Stimulated activated CD4-positive, alpha-beta T cell treated with anti-CD3 and anti-CD28 coated beads, Interleukin-4, amount 100 ng/mL, for 1 hour (primary cell): ENCODE measurements at places on chromosomes 5 and 9.

DNA sequence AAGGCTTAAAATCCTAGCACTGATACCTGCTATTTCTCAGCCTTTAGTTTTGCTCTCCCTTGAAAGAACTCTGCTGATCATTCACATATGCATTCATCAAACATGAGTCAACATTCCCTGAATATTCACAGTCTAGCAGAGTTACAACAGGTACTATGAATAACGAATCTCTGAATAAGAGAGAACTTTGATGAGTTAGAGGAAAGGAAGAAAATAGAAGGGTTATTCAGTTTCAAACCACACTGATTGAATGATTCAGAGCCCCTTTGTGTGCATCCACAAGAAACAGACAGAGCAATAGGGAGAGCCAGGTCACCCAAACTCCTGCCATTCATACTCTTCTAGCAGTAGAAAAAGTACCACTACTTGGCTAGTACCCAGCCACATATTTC lies 36.0 kb downstream of the FOXD1 start:
- DNase-seq = no peak

GRCh38 chr5:142688281-142688989 lies 2.5 kb upstream of the FGF1 start:
- no peak for DNase-seq

DNA sequence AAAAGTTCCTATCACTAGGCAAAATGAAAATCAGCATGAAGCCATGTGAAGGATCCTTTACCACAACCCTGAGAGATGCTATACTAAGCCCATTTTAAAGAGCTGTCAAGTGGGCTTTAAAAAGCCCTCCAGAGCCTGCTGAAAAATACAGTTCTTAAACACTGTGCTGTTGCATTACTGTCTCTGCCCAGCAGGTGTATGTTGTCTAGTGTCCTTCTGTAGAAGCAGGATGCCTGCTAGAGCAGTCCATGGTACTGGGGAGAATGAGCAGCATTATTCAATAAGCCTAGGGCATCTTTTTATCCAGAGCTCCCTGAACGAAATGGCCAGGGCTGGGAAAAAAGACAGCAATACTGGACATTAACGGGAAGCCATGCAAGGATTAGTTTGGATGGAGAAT lies 126.2 kb upstream of the PLCXD3 start:
- no peak for DNase-seq

DNA sequence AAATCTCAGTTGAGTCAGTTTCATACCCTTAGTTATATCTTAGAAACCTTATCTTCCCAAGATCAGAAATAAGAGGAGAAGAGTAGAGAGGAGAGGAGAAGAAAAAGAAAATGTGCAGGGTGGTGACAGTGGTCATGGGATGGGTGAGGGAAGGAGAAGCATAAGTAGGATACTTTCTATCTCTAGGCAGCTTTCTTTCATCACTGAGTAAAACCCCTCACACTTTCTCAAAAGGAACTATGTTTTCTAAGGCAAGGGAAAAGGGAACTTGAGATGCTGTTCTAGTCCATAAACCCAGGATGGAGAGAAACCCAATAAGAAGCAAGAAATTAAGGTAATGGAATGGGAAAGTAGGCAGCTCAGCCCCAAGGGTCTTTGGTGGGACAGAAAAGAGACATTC lies 225.3 kb downstream of the MCTP1 start:
- DNase-seq = no peak

DNA sequence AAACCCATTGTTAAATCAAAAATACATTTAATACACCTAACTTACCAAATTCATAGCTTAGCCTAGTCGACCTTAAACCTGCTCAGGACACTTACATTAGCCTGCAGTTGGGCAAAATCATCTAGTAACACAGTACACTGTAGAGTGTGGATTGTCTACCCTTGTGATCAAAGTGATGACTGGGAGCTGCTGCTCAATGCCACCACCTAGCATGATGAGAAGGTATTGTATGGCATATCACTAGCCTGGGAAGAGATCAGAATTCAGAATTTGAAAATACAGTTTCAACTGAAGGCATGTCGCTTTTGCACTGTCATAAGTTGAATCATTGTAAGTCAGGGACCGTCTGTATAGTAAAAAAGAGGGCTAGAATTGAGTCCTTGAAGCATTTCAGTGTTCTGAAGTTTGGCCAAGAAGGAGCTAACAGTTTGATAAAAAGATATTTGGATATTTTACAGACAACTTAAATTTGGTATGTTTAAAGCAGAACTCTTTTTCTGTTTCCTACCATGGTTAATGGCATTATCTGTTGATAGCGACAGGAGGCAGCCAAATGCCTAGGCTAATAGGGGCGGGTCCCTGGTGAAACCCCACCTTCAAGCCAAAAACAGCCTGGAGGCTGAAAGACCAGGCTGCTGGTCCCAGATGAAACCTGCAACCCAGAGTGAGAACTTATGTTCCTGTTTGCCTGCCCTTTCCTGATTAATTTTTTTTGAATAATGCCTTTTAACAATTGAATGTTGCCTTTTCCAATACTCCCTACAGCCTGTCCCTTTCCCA lies 23.0 kb downstream of the SMIM15 start:
- DNase-seq = no peak

GRCh38 chr9:994005-994404 lies 17.6 kb downstream of the DMRT3 start:
- DNase-seq = no peak

DNA sequence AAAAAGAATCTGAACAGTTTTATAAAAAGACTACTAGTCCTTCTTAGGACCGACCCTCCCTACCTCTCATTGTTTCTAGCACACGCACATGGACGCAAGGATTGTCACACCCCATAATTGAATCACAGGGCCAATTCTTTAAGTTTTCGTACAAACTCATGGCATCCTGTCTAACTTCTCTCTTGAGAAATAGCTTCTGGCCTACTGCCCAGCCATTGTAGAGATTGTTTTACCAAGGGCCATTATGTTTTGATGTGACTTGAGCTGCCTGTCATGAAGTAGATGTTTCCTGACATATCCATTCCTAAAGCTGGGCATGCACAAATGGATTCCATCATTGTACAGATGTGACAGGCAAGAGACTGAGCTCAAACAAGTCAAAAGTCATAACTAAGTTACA lies 1672.1 kb upstream of the C9orf72 start:
- no peak for DNase-seq

DNA sequence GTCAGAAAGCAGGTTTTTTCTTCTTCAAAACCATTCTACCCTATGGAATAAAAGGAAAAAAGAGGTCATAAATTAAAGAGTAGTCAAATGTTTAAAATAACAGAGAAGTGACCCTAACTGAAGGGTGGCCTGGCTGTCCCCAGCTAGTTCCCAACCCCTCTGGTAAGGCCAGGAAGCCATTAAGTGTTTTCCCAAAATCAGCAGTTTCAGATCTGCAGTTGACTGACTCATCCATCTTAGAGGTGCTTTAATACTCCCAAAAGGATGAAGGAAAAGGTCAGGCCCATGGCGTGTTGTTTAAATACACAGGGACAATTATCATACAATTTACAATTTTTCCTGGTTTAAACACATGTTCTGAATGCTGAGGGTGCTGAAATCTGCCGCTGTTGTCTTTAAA lies 47.9 kb upstream of the TBC1D9B start:
- DNase-seq = no peak

GRCh38 chr9:121075251-121076036 lies 689 bp downstream of the CNTRL start:
- no peak for DNase-seq

- DNase-seq = no peak
Measured at GRCh38 chr9:9117866-9118265, 1318.3 kb upstream of the DMAC1 start.

DNA sequence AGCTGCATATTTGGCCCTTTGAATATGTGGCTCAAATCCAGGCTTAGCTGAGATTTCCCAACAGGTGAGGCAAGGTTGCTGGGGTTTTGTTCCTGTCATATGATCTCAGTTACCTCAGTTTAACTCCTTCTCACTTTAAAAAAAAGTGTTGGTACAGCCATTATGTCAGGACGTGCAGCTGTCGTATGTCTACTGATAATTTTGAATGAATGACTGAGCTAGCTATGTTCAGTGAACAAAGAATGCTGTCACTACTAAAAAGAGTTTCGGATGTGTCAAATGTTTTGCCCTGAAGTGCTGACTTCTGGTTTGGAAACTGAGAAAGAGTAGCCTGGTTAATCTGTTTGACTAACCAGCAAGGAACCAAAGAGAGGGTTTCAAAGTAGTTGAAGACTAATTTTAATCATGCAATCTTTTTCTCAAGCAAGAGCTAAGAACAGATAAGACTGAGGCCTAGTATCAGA lies 106.3 kb upstream of the NR3C1 start:
- no peak for DNase-seq

GRCh38 chr9:4812858-4813257 lies 20.1 kb downstream of the RCL1 start:
- no peak for DNase-seq

DNA sequence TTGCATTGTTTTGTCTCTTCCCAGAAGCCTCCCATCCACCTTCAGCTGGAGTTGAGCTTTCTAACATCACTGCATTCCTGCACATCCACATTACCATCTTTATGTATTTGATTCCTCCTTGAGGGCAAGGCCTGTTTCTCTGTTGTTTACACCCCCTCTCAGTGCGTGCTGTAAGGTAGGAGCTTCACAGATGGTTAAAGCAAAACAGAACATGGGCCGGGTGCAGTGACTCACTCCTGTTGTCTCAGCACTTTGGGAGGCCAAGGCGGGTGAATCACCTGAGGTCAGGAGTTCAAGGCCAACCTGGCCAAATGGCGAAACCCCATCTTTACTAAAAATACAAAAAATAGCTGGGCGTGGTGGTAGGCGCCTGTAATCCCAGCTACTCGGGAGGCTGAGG lies 110.9 kb downstream of the KCNIP1 start:
- DNase-seq = no peak

- DNase-seq = no peak
Measured at GRCh38 chr9:77901018-77901417, 130.6 kb downstream of the GNAQ start.

- no peak for DNase-seq
Measured at GRCh38 chr9:134940236-134941208, 22.8 kb upstream of the FCN1 start.

DNA sequence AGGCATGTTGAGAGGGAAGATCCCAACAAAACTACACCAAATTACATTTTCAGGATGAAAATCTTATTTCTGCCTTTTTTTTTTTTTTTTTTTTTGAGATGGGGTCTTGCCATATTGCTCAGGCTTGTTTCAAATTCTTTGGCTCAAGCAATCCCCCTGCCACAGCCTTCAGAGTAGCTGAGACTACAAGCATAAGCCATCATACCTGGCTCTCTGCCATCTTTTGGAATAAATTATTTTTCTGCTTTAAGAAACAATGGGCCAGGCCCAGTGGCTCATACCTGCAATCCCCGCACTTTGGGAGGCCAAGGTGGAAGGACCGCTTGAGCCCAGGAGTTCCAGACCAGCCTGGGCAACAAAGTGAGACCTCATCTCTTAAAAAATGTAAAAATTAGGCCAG lies 14.3 kb downstream of the AFF4 start:
- no peak for DNase-seq

GRCh38 chr5:149261246-149261645 lies 10.4 kb upstream of the AFAP1L1 start:
- no peak for DNase-seq

DNA sequence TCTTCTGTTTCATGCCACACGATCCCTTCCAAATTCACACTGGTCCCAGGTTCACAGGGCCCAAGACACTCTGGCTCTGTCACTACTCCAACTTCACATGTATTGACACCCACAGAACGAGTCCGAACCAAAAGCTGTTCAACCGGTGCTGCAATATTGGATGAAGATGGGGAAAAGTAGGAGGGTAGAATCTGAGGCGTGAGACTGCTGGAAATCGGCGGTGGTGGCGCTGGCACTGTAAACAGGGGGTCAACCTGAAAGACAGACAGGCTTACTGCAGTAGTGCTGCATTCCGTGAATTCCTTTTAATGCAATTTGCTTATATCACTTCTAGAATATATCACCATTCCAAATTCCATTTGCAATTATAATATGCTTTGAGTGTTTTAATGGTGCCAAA lies 45.4 kb downstream of the ZNF608 start:
- DNase-seq = no peak

GRCh38 chr9:13993632-13994185 lies 320.2 kb downstream of the NFIB start:
- no peak for DNase-seq

DNA sequence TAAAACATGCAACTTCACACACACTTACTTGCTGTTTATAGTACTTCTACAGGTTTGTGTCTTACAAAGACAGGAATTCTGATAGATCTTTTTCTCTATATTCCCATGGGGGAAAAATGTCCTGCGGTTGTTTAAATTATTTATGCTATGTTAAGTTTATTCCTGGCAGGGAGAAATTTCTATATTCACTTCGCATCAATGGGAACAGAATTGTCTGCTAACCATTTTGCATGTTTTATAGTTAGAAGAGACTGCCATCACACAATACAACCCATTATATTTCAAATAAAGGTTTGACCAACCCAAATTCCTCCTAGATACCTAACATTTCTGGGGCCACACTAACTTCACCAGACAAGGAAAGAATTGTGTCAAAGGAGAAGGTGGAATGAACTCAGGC lies 110.0 kb upstream of the PRR16 start:
- no peak for DNase-seq

DNA sequence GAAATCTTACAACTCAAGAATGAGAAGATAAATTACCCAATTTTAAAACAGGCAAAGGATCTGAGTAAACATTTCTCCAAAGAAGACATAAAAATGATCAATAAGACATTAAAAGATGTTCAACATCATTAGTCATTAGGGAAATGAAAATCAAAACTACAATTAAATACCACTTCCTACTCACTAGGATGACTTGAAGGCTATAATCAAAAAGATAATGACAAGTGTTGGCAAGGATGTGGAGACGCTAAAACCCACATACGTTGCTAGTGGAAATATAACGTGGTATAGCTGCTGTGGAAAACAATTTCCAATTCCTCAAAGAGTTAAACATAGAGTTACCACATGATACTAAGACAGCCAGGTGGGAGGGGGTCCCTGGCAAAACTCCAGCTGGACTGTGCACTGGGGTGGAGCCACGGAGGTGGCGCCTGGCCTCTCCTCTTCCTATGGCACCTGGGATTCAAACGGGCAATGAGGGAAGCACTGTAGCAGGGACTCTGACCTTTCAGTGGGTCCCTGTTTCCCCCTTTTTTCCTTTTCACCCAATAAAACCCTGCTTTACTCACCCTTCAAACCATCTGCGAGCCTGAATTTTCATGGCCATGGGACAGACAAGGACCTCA lies 5.9 kb downstream of the ARSB start:
- DNase-seq = no peak

GRCh38 chr5:125214080-125214479 lies 467.6 kb upstream of the ZNF608 start:
- no peak for DNase-seq
